Sciatic nerve (tissue), 2 donors: ENCODE measurements at places on chromosomes 4 and X.
A peak's percentile ranks its signal among the peaks of the same experiment; 100 is the strongest.

DNA sequence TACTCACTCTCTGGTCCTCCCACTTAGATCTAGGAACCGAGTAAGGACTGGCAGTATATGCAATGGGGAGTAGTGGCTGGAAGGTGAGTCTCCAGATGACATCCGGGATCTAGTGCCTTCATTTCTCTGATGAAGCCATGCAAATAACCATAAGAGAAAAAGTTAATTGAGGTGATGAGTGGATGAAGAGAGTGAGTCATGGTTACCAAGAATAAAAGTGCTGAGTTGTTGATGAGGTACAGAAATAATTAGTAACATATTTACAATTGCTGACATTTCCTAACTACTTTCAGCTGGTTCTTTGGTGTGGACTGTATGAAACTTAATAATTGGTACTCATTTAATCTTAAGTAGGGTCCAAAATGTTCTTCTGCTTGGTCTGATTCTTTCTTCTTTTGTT, 146.7 kb upstream of the PITX2 start:
- DNase-seq, result no peak

GRCh38 chr4:155849042-155849441, 17.0 kb downstream of the ASIC5 start:
- DNase-seq, result no peak

DNA sequence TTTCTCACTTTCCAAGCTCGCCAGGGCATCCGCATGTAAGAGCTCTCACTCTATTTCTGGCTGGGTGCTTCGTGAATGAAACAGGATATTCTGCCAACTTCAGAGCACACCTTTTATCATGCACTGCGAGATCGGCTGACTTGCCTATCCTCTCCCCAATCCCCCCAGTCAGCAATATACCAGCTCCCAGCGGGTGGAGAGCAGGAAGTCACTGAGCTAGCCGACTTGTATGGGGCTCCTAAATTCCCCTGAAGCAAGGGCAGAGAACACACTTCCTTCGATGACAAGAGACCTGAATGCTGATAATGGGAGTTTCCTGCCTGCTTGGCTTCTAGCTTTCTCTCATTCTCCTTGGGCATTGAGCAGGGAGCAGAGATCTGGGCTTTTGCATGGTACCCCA, 33.8 kb upstream of the MAMLD1 start:
- no peak for DNase-seq

DNA sequence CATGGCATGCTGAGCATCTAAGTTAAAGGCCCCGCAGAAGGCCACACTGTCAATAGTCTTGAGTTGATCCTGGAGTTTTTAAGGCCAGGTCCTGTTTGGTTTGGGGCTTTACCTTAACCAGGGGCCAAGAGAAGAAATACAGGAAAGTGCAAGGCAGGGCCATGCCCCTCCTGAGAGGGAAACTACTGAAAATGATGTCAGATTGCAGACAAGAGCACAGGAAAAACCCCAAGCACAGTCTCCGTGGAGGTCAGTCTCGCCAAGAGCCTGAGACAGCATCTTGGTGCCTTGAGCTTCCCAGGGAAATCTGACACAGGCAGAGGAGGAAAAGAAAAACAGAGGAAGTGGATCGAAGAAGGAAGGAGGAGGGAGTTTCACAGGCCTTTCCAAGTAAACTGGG, 32.2 kb upstream of the GATB start:
- no peak for DNase-seq

- no peak for DNase-seq
Observed at GRCh38 chr4:24965627-24966026, 52.8 kb upstream of the CCDC149 start.

- no peak for DNase-seq
Observed at GRCh38 chr4:60209588-60209987, 990.5 kb upstream of the ADGRL3 start.

GRCh38 chrX:41480508-41481260, 33.5 kb downstream of the NYX start:
- DNase-seq, result no peak

- DNase-seq, result no peak
Observed at GRCh38 chrX:54640103-54640690, 110.2 kb downstream of the GNL3L start.

DNA sequence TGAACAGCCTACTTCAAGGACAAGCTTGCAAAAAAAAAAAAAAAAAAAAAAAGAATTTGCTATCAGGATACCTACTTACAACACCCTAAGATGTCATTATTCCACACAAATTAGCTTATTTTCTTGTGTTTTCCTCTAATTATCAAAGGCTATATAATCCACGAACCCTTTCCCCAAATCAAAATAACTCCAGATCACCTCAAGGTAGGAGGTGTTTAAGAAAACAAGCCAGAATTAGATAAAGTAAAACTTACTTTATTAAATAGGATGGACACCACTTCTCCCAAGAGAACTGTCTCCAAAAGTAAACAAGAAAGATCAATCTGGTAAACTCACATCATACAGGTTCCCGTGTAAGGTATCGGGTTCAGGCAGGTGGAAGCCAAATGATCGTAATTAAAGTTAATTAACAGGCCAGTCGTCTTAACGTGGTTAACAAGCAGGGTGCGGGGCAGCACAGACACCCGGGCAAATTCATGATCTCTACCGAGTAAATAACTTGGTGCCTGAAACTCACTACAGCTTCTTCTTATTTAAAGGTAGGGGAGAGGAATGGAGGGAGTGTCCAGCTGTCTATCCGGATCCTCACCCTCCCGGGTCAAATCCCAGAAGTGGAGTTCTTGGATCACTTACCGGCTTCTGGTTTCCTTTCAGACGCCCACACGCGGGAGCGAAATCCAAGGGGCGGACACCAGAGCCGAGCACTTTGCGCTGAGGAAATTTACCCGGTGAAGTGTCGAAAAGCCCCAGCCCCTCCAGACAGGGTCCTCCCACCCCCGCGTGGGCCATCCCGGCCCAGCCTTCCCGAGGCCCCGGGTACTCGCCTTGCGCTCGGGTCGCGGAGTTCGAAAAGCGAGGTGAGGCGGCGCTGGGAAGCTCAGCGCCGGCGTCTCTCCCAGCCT, 708 bp downstream of the ARAP2 start:
- peak; percentile 67 for DNase-seq

- no peak for DNase-seq
Observed at GRCh38 chrX:138191998-138192397, 519.5 kb downstream of the FGF13 start.

DNA sequence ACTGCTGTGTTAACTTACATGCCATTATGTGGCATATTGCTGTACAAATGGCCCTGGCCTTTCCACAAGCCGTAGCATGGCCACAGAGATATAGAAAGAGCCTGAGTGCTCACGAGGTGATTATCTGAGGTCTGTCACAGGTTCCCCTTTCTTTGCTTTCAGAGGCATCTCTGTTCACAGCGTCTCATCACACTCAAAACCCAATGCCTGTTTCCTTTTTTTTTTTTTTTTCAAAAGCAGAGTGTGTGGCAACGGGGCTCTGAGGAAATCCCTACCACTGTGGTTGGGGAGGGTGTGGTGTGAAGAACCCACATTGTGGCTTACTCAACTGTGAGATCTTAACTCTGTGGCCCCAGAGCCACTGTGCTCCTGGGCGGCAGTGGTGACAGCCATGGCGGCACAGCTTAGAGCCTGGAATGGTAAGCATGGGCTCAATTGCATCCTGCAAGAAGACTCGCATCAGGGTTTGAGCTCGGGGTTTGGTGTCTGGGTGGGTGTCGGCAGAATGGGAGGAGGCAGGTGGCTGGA, 30.8 kb downstream of the RTL5 start:
- no peak for DNase-seq

DNA sequence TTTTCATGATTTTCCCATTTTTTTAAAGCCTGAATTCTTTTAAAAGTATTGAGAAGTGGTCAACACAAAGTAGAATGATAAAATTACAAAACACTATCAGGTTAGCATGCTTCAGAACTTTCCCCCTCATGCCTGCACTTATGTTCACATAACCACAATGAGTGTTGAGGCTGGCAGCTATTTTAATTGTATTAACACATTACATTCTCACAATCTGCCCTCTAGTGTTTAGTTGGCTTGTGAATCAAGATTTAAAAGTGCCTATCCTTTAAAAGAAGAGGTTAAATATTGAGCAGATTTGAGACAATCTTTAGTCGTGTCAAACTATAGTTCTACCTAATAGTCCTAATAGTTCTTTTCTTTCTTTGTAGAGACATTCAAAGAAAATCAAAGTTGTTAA, 93.6 kb upstream of the NAP1L5 start:
- no peak for DNase-seq

DNA sequence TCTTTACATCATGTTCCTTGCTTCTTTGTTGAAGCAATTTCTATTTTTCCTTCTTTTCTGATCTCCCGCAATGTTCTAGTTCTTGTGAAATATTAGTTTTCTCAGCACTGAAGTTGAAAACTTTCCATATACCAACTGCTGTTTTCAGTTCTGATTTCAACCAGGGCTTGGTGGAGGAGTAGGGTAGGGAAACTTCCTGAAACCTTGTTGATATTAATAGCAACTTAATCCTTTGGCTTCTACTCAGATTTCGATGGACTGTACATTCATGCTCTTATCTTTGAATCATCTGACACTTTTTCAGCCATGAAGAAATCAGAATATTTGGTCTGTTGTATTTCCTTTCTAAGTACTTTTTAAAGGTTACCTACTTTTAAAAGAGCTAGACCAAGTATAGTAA, 315.8 kb downstream of the RPA4 start:
- no peak for DNase-seq

GRCh38 chr4:81255524-81255923, 40.5 kb upstream of the PRKG2 start:
- no peak for DNase-seq

GRCh38 chr4:19945979-19946380, 305.7 kb upstream of the SLIT2 start:
- DNase-seq, result no peak

GRCh38 chr4:86218746-86219473, 140.9 kb downstream of the MAPK10 start:
- DNase-seq, result no peak

DNA sequence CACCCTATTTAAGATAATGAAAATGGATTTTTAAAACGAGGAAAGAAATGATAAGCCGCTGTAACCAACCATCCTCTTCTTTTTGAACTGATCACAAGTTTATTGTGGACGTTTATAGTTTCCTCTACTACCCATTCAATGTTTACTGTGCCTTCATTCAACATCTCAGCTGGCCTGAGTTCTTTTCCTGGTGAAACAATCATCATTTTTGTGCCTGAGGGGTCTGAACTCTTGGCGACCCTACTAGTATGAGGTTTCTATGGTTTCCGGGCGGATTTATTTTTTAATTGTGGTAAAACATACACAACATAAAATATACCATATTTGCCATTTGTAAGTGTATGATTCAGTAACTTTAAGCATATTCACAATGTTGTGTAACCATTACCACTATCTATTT, 100.7 kb downstream of the SPRY1 start:
- no peak for DNase-seq

GRCh38 chr4:129455482-129455881, 359.5 kb downstream of the C4orf33 start:
- DNase-seq, result no peak

- DNase-seq, result no peak
Observed at GRCh38 chr4:41572956-41573355, 35.0 kb downstream of the LIMCH1 start.

- DNase-seq, result no peak
Observed at GRCh38 chr4:8528713-8529112, 51.5 kb upstream of the GPR78 start.

DNA sequence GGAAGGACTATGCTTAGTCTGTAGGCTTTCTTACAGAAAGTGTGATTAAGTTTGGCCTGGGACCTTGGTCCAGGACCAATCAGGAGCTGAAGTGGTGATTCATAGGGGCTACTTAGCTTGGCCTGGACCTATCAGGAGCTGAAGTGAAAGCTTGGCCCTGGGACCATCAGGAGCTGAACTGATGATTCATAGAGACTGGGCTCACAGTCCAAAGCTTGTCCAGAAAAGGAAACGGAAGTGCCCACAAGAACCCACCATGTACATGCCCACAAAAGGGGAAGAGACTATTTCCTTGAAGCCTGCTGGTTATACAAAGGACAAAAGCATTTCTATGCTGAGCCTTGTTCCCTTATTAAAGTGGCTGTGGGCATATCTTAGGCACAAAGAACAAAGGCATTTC, 12.6 kb downstream of the TENT5D start:
- no peak for DNase-seq
